Tongue (tissue), 3 donors: ENCODE measurements at places on chromosomes 13 and 19. TPM values are rescaled to one million over a fixed set of nuclear protein-coding genes. Genes with fewer than 3 reads are reported as not detected.

GRCh38 chr13:20891768-20892167 is 10.8 kb downstream of the XPO4 start:
- no peak for DNase-seq

PCDH20 gene
- total RNA-seq: 2.9 TPM

GRCh38 chr19:51644636-51645271 is 1.9 kb downstream of the SIGLEC14 start:
- no peak for DNase-seq

DNA sequence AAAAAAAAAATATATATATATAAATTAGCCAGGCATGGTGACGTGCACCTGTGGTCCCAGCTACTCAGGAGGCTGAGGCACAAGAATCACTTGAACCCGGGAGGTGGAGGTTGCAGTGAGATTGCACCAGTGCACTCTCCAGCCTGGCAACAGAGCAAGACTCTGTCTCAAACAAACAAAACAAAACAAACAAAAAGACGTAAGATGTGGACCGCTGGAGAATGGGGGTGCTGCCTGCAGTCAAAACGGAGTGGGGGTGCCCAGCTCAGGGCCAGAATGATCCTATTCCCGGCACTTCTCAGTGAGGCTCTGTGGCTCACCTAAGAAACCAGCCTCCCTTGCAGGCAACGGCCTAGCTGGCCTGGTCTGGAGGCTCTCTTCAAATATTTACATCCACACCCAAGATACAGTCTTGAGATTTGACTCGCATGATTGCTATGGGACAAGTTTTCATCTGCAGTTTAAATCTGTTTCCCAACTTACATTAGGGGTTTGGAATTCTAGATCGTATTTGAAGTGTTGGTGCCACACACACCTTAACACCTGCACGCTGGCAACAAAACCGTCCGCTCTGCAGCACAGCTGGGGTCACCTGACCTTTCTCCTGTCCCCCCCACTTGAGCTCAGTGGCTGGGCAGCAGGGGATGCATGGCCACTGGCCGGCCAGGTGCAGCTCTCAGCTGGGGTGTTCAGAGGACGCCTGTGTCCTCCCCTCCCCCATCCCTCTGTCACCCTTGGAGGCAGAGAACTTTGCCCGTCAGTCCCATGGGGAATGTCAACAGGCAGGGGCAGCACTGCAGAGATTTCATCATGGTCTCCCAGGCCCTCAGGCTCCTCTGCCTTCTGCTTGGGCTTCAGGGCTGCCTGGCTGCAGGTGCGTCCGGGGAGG is at the start of gene F7:
Gene F7, plus strand, starts transcription at position 760 of the 889 bp plus-strand sequence. Its CDS starts 51 bp downstream, at position 811.
- DNase-seq: no peak

DNA sequence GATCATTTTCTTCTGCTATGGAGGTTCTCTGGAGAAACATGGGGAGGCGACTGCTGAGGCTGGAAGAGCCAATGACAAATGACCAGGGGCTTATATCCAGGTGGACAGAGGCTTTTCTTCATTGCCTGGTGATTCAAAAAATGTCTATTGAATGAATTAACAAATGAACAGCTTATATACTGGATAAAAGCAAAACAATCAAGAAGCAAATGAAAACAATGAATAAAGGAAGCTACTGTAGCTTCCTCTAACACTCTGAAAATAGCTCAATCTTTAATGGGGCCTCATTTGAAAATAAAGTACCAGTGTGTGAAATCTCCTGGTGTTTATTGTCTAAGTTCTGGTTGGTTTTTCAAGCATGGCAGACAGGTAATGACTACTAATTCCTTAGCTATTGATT is 167.5 kb upstream of the TMTC4 start:
- no peak for DNase-seq

MPND gene
- total RNA-seq: 11.3 TPM
